ENCODE measurements at places on chromosomes 1 and 21. TPM values are rescaled to one million over a fixed set of nuclear protein-coding genes. Genes with fewer than 3 reads are reported as not detected.

Gene PRSS38
- not detected for polyA plus RNA-seq

Gene PLA2G2C
- 0.43 TPM for polyA plus RNA-seq

Gene SEMA6C
- polyA plus RNA-seq: 13.9 TPM

Gene AGO4
- 8.8 TPM for polyA plus RNA-seq

Gene NPHS2
- polyA plus RNA-seq: not detected

Gene RHD
- not detected for polyA plus RNA-seq

Gene FLG2
- 0.15 TPM for polyA plus RNA-seq

Gene LIN28A
- polyA plus RNA-seq: not detected

Gene CD48
- 23.7 TPM for polyA plus RNA-seq

Gene SLC2A5
- polyA plus RNA-seq: not detected

Gene KCNK2
- polyA plus RNA-seq: 0.40 TPM

Gene KCNJ9
- polyA plus RNA-seq: not detected

Gene LRRN2
- 0.80 TPM for polyA plus RNA-seq

Gene WNT4
- polyA plus RNA-seq: 9.5 TPM

Gene SLC6A17
- not detected for polyA plus RNA-seq

Gene HSD3B1
- not detected for polyA plus RNA-seq

Gene PTTG1IP
- polyA plus RNA-seq: 61.3 TPM

Gene ORC1
- polyA plus RNA-seq: 1.7 TPM

Gene CRP
- polyA plus RNA-seq: 0.10 TPM

Gene TSACC
- 0.98 TPM for polyA plus RNA-seq

Gene ZNF436
- 11.4 TPM for polyA plus RNA-seq

Gene DIO1
- polyA plus RNA-seq: not detected

Gene CATSPERE
- 0.38 TPM for polyA plus RNA-seq

Gene EYA3
- 2.9 TPM for polyA plus RNA-seq

Data from stomach (tissue), 19 donors.